ENCODE measurements at places on chromosomes 3 and 15.

GRCh38 chr3:11250902-11251806 lies 21.0 kb upstream of the ATG7 start:
- no peak for DNase-seq

DNA sequence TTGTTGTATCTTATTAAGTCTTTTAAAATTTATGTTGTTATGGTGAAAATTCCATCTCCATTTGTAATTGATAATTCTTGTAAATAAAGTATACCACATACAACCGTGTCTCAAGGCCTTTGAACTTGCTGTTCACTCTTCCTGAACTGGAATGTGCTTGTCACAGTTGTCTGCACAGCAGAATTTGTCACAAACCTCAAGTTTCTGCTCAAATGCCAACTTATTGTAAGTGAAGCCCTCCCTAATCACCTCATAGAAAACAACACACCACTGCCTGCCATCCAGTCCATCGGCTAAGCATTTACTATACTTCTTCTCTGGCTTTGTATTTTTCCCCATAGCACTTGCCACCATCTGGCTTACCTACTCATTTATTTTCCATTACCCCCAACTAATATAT lies 192.3 kb downstream of the THRB start:
- no peak for DNase-seq

DNA sequence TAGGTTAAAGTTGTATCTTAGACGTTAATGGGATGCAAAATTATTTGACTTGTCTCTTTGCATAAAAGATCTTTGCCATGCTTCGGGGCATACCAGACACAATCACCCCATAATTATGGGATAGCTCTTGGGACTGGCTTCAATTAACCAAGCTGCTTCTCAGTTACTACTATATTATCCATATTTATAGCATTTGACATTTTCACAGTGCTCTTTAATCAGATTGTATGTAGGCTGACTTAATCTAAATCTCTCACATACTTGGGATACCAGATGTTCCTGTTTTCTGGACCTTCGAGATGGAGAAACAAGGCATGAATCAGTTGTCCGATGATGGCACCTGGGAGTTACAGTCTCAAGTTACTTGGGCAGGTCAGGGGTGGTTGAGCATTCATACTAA lies 27.2 kb upstream of the ABHD17C start:
- DNase-seq: no peak

DNA sequence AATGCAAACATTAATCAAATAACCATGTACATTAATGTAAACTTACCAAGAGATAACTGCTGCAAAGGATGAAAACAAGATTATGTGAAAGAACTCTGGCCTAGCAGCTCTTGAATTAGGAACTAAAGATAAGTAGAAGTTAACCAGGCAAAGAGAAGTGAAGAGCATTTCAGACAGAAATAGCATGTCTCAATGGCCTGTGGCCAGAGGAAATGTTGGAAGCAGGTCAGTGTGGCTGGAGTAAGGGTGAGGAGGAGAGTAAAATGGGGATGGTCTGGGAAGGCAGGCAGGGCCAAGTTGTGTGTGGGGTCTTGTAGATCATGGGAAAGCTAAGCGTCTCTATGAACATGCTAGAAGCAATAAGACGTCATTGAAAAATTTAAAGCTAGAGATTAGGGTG lies 192.4 kb downstream of the CADPS start:
- no peak for DNase-seq

GRCh38 chr15:48084759-48085590 lies 35.8 kb upstream of the SLC24A5 start:
- DNase-seq: no peak

DNA sequence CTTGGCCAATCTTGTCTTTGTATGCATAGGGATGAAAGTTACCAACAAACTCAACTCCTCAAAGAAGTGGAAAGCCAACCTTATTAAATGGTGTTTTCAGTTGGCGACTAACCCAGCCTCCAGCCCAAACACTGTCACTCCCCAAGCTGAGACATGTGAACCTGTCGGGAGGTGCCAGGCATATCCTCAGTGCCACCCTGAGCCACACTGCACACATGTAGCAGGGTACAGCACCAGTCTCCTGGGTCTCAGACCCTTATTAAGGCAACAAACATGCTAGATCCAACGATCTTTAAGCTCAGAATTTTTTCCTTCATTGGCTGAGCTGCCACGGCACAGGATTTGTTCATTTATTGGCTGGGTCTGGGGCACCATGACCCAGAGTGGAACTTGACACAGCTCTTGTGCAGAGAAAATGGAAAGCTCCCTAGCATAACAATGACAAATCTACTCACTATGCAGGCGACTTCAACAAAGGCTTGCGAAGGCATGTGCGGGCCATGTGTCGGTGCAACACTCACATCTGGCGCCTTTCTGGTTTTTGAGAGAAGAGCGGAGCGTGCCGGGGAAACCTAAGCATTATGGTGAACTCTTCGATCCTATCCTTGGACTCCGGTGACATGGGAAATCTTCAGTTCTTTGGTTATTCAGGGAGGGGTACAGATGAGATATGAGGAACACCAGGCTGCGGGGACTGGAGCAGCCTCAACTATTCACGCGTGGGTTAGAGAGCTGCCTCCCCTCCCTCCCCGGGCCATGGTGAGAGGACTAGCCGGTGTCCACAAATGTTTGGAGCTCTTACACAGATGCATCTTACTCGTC lies 190.1 kb downstream of the FAM43A start:
- no peak for DNase-seq

- no peak for DNase-seq
These were observed 190.7 kb upstream of the CNTN6 start for GRCh38 chr3:901953-902778.

DNA sequence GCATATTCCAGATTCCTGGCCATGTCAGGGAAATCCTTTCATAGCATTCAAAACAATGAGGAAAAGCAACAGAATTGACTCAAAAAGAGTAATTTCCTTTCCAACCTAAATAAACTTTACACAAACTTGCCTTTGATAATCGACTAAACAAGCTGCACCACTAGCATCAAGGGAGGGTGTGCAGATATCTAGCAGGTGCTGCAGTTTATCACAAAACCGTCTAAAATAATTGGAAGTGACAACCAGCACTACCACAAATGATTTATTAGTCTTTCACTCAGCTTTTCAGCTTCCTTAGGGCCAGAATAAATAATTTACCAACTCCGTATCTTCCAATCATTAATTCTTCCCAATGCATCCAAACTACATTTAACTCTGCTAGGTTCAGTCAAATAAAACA lies 71.7 kb downstream of the TBC1D5 start:
- no peak for DNase-seq

DNA sequence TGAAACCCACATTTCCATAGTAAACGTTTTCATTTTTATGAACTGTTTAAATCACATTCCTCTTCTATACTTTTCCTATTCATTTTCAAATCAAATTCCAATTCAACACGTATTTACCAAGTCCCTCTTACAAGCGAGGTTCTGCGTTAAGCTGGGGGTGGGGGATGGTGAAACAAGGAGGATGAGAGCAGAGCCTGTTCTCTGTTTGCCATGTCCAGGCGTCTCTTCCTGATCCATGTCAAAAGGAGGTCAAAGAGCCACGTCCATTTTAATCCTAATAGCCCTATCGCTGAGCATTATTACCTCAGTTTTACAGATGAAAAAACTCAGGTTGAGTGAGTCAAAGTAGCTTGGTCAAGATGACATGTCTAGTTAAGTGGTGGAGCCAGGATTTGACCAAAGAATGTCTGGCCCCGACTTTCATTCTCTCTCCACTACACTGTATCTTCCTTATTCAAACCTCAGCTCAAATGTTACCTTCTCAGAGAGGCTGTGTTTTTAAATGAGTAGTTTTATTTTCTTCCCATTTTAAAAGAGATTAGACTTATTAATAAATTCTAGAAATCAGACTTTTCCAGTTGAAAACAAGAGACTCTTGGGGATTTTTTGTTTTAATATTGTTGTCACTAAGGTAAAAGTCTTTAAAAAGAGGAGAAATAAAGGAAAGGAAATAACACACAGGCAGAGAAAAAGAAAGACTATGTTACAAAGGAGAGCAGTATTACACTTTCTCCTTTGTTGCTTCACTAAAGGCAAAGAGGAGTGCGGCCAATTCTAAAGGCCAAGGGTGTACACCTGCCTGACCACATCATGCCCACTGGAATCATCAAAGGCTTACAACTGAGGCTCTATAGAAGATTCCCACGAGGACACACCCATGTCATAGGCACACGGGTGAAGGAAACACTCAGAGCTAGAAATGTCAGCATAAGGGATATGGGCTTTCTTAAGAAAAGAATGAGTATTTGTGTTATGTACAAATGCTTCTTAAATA lies 42.4 kb downstream of the MYO5A start:
- DNase-seq: no peak

GRCh38 chr3:33229066-33229465 lies 10.5 kb upstream of the SUSD5 start:
- no peak for DNase-seq

DNA sequence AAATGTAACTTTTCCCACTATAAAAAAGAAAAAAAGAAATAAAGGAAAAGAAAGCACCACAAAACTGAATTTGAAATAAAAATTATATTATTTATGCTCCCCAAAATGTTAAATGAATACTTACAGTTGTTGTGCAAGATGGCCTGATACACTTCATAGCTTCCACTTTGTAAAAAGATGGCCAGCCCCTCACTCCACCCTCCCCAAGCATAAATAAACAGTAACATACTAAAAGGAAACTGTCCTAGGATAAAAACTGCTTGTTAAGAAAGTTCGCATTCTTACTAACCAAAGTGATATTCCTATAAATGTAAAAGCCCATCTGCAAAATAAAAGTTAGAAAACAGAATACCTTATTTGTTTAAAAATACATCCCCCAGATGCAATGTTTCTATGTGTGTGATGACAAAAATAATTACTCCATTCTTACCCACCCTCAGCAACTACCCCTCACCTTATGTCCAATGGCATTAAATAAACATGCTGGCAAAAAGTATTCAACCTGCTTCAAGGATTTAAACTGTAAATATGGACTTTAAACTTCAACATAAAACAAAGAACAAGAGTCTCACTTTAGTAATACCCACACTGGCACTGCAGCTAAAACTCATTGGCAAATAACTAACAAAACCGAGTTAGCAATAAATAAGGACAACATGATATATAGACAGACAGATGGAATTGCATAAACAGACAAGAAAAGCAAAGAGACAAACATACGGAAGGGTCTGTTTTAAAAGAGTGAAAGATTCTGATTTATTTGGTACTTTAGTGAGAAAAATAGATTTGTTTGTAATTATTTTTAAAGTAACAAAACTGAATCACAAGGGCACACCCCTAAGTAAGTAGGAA lies 47.7 kb downstream of the ZBTB20 start:
- DNase-seq: no peak

All from frontal cortex (tissue), 4 donors.